ENCODE measurements at places on chromosomes 13 and 19. TPM values are rescaled to one million over a fixed set of nuclear protein-coding genes. Genes with fewer than 3 reads are reported as not detected.

FAAP24 gene
- 10.7 TPM for total RNA-seq

SLC1A5 gene
- 264 TPM for total RNA-seq

ABHD13 gene
- 8.5 TPM for total RNA-seq

NDUFS7 gene
- total RNA-seq: 98.8 TPM

WDR18 gene
- 108 TPM for total RNA-seq

FKBP8 gene
- total RNA-seq: 163 TPM

BSG gene
- total RNA-seq: 308 TPM

SMIM44 gene
- not detected for total RNA-seq

ZNF177 gene
- 0.18 TPM for total RNA-seq

- no peak overlapping the region for H3K27ac ChIP-seq
- H3K4me1 ChIP-seq: no peaks in the 10 kb centered on the region
- no peak for DNase-seq
- no peaks in the 10 kb centered on the region for H3K36me3 ChIP-seq
These were observed 396.9 kb upstream of the SLITRK1 start for GRCh38 chr13:84279166-84279565.

GRCh38 chr13:91247768-91248167, 99.7 kb upstream of the MIR17HG start:
- H3K4me1 ChIP-seq: no peaks in the 10 kb centered on the region
- no peak overlapping the region for H3K4me3 ChIP-seq
- peaks cover 1% of the 10 kb centered on the region for H3K27me3 ChIP-seq
- H3K27ac ChIP-seq: no peak overlapping the region
- no peak for DNase-seq

DNA sequence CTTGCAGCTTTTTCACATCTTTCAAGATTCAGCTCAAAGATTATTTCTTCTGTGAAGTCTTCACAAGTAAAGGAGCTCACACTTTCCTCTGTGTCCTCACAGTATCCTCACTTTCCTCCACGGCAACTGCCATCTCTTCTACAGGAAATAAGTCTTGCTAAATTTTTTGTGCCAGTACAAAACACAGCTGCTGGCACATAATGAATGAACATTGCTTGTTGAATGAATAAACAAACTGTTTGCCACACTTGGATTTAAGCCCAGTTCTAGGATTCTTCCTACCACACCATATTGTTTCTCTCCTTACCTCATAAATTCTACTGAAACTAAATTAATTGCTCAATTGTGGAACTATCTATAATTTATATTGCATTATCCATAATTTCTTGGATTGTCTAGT, 59.5 kb downstream of the RAP2A start:
- no peak for DNase-seq
- H3K4me1 ChIP-seq: no peaks in the 10 kb centered on the region
- no peaks in the 10 kb centered on the region for H3K27me3 ChIP-seq
- no peaks in the 10 kb centered on the region for H3K36me3 ChIP-seq

- no peak for DNase-seq
- no peak overlapping the region for H3K4me3 ChIP-seq
- H3K36me3 ChIP-seq: no peaks in the 10 kb centered on the region
- no peak overlapping the region for H3K27ac ChIP-seq
- no peaks in the 10 kb centered on the region for H3K27me3 ChIP-seq
These were observed 2.9 kb downstream of the CYSLTR2 start for GRCh38 chr13:48656608-48657007.

DNA sequence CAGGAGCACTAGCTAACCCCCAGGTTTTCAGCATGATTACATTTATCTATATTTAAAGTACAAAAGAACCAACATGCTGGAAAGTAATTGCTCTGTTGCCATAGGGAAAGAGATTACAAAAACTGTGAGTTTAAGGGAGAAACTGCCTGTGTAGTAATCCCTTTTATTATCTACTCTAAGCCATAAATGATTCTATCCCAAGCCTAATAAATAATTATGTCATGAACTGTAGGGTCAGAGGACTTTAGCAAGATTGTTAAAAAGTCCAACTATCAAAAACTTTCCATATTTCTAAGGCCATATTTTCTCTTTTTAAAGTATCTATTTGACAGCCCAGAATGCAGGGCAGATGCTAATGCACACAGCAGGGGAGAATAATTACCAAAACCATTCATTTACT, 573.8 kb upstream of the MIR17HG start:
- H3K27ac ChIP-seq: no peak overlapping the region
- H3K4me3 ChIP-seq: no peak overlapping the region
- no peaks in the 10 kb centered on the region for H3K4me1 ChIP-seq
- no peaks in the 10 kb centered on the region for H3K27me3 ChIP-seq
- DNase-seq: no peak

- H3K36me3 ChIP-seq: no peaks in the 10 kb centered on the region
- H3K27me3 ChIP-seq: peaks cover 10% of the 10 kb centered on the region
- DNase-seq: no peak
- H3K27ac ChIP-seq: no peak overlapping the region
- no peak overlapping the region for H3K4me3 ChIP-seq
These were observed 582 bp upstream of the PTPRH start for GRCh38 chr19:55209693-55210472.

- H3K4me3 ChIP-seq: peak overlapping the region; percentile 91
- H3K27ac ChIP-seq: peak overlapping the region; percentile 61
- peaks cover 27% of the 10 kb centered on the region for H3K4me1 ChIP-seq
- peaks cover 27% of the 10 kb centered on the region for H3K36me3 ChIP-seq
- peaks cover 3% of the 10 kb centered on the region for H3K27me3 ChIP-seq
- DNase-seq: no peak
These were observed 500 bp upstream of the IFI30 start for GRCh38 chr19:18173054-18173571.

DNA sequence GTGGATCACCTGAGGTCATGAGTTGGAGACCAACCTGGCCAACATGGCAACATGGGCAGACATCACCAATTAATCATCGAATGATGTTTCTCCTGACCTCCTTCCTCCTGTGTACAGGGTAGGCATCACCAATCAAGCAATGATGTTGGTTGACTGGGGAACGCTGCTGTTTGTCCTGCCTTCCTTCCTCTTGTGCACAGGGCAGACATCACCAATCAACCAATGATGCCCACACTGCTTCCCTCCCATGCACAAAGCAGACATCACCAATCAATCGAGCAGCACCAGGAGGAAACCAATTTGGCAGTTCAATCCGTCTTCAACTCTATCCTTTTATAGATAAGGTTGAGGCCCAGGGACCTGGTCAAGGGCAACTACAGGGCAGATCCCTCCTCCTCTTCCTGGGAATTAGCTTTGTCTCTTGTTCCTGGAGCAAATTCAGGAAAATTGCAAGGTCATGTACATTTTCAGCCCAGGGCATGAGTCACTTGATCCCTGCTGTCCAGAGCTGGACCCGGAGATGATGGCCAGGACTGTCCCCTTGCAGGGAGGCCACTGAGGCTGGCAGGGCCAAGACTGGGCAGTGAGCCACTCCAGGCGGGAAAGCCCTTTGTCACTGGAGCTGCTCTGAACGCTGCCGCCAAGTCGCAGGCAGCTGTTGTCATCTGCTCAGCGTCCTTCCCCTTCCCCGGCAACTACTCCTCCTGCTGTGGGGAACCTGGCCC, 5.3 kb upstream of the CSNK1G2 start:
- H3K27ac ChIP-seq: no peak overlapping the region
- H3K36me3 ChIP-seq: peaks cover 23% of the 10 kb centered on the region
- H3K4me1 ChIP-seq: peaks cover 24% of the 10 kb centered on the region
- no peak for DNase-seq
- H3K27me3 ChIP-seq: peaks cover 1% of the 10 kb centered on the region

- H3K36me3 ChIP-seq: peaks cover 28% of the 10 kb centered on the region
- no peak for DNase-seq
- no peaks in the 10 kb centered on the region for H3K27me3 ChIP-seq
- peak overlapping the region; percentile 76 for H3K27ac ChIP-seq
- H3K4me3 ChIP-seq: peak overlapping the region; percentile 59
These were observed 44.0 kb downstream of the PHF11 start for GRCh38 chr13:49539746-49540145.

DNA sequence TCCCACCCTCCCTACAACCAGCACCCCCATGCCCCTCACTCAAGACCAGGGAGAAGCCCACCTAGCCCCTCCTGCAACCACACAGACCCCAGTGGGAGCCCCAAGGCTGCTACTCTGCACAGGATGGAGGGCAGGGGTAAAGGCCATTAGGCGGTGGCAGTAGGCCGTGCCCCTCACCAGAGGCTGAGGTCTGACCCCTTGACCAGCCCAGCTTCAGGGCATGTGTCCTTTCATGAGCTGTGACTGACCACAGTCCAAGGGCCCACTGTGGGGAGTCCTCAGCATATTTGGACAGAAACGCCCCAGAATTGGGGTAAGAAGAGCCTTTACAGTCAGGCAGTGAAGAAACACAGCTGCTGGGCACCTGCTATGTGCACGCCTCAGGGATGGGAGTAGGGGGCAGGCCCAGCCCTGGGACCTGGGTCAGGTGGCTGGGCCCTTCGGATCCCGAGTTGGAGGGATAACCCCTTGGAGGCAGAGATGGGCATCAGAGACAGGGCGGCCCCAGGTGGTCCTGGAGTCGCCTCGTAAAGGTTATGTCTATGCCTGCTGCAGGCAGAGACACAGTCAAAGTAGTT, 1.7 kb upstream of the RPS5 start:
- H3K27me3 ChIP-seq: no peaks in the 10 kb centered on the region
- peak overlapping the region; percentile 99 for H3K27ac ChIP-seq
- DNase-seq: no peak
- peaks cover 35% of the 10 kb centered on the region for H3K4me1 ChIP-seq

GRCh38 chr13:40777809-40778175, 6.8 kb upstream of the MRPS31 start:
- H3K27ac ChIP-seq: peak overlapping the region; percentile 99
- no peaks in the 10 kb centered on the region for H3K27me3 ChIP-seq
- no peak overlapping the region for H3K4me3 ChIP-seq
- no peak for DNase-seq
- H3K4me1 ChIP-seq: peaks cover 33% of the 10 kb centered on the region

GRCh38 chr19:1942934-1943555, 2.1 kb downstream of the CSNK1G2 start:
- no peaks in the 10 kb centered on the region for H3K27me3 ChIP-seq
- H3K36me3 ChIP-seq: peaks cover 11% of the 10 kb centered on the region
- H3K4me3 ChIP-seq: peak overlapping the region; percentile 95

DNA sequence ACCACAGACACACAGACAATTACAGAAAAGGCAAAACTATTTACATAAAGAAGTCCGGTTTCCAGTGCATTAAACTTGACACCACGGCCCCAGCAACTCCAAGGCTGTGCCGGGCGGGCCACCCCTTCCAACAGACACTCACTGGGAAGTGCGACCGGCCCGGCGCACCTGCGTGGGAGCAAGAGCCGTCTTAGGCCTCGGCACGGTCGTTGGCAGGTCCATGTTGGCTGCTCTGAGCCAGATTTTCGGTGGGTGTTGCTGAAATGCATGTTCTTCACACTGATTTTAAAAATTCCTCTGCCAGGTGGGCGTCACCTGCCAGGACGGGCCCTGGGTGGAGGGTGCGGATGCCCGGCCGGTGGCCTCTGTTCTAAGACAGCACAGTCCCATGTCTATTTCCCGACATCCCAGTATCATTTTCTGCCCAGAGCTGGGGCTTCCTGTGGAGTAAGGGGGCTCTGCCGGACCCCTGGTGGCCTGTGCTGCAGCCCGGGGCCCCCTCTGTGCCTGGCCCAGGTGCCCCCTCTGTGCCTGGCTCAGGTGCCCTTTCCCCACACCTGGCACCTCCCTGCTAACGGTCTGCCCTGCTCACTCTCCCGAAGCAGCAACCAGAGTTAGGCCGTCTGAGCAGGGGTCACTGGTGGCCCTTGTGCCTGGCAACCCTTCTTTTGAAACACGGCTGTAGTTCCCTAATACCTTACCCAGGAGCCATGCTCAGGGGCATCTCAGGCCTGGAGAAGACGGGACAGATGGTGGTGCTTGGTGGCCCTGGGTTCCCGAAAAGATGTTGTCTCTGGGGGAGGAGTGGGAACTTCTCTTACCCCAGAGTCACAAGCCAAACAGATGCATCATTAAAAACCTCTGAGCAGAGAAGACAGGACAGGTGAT, 9.2 kb downstream of the TMEM255B start:
- no peak overlapping the region for H3K27ac ChIP-seq
- no peak for DNase-seq
- H3K4me3 ChIP-seq: no peak overlapping the region
- H3K27me3 ChIP-seq: peaks cover 5% of the 10 kb centered on the region
- H3K4me1 ChIP-seq: peaks cover 9% of the 10 kb centered on the region
- H3K36me3 ChIP-seq: peaks cover 1% of the 10 kb centered on the region

DNA sequence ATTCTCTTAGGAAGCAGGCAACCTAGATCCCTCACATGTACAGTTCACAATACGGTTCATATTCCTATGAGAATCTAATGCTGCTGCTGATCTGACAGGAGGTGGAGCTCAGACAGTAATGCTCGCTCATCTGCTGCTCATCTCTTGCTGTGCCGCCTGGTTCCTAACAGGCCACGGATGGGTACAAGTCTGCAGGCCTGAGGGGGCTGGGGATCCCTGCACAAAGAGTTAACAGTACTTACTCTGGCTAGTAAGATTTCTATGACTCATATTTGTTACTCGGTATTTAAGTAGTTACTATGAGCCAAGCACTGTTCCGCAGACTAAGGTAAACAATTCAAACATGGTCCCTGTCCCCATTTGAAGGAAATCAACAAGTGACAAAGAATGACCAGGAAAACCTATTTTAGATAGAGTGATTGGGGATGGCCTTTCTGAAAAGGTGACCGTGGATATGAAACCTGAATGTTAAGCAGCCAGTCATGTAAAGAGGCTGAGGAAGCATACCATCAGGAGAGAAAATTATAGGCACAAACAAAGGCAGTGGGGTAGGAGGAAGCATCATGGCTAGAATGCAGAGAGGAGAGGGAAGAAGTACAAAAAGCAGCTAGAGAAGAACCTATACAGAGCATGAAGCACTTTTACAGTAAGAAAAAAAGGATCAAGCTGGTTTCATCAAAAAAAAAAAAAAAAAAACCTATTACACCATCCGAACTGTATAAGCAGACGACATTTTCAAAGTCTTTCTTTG, 20.6 kb upstream of the WBP4 start:
- no peak overlapping the region for H3K4me3 ChIP-seq
- H3K36me3 ChIP-seq: peaks cover 17% of the 10 kb centered on the region
- DNase-seq: no peak
- peak overlapping the region; percentile 64 for H3K27ac ChIP-seq
- H3K27me3 ChIP-seq: no peaks in the 10 kb centered on the region

DNA sequence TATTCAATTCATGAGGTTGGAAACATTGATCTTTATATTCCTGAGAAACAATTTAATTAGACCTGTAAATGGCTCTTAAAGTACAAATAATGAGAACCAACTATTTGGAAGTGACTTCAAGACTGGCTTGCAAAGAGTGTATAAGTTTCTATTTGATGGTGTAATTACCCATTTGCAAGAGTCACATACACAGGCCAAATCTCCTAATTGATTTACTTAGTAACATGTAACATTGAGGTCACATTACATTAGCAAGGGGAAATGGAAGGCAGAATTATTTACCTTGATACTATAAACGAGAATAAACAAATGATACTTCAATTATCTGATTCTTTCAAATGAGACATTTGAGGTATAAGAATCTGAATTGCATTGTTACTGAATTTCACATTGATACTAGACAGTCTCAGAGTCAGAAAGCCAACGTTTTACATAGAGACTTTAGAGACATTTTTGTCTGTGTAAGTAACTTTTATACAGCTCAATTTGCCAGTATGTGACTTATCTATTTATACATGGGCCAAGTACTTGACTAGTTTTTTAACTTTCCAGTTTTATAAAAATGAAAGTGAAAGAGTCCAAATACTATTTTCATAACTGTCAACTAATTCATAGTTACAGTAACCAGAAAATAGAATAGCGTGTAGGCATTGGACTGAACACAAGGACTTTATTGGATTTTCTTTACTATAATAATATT, 95.6 kb upstream of the RFC3 start:
- H3K4me3 ChIP-seq: peak overlapping the region; percentile 37
- no peaks in the 10 kb centered on the region for H3K36me3 ChIP-seq
- H3K27ac ChIP-seq: peak overlapping the region; percentile 84
- peaks cover 37% of the 10 kb centered on the region for H3K4me1 ChIP-seq

Measured in activated T-helper 1 cell treated with anti-CD3 and anti-CD28 coated beads, Interleukin-12 subunit alpha, Interleukin-12 subunit beta, Interleukin-2, Interleukin-4 antibody, amounts not matched to agents 30 ng/mL and 10 ng/mL and 1 ng/mL, durations not matched to agents 14 hours and 24 hours and 36 hours (primary cell).